ENCODE measurements at places on chromosomes 7 and 10. TPM values are rescaled to one million over a fixed set of nuclear protein-coding genes. Genes with fewer than 3 reads are reported as not detected.
A peak's percentile ranks its signal among the peaks of the same experiment; 100 is the strongest.

- H3K27me3 ChIP-seq: no peaks in the 10 kb centered on the region
- peaks cover 2% of the 10 kb centered on the region for H3K4me1 ChIP-seq
- H3K27ac ChIP-seq: no peak overlapping the region
- peaks cover 51% of the 10 kb centered on the region for H3K36me3 ChIP-seq
Measured at GRCh38 chr10:5963591-5963990, 13.8 kb downstream of the IL15RA start.

- H3K27me3 ChIP-seq: no peaks in the 10 kb centered on the region
- H3K27ac ChIP-seq: peak overlapping the region; percentile 69
- DNase-seq: no peak
- peaks cover 45% of the 10 kb centered on the region for H3K4me1 ChIP-seq
- peak overlapping the region; percentile 91 for H3K4me3 ChIP-seq
Measured at GRCh38 chr7:93146036-93146435, 2.1 kb downstream of the SAMD9L start.

- peaks cover 2% of the 10 kb centered on the region for H3K36me3 ChIP-seq
- no peak for DNase-seq
- H3K4me1 ChIP-seq: no peaks in the 10 kb centered on the region
- no peak overlapping the region for H3K27ac ChIP-seq
- H3K27me3 ChIP-seq: no peaks in the 10 kb centered on the region
Measured at GRCh38 chr10:8721650-8722049, 667.2 kb downstream of the GATA3 start.

GRCh38 chr7:28107960-28108359 lies 72.6 kb downstream of the JAZF1 start:
- no peaks in the 10 kb centered on the region for H3K27me3 ChIP-seq
- H3K36me3 ChIP-seq: no peaks in the 10 kb centered on the region
- peaks cover 3% of the 10 kb centered on the region for H3K4me1 ChIP-seq

DNA sequence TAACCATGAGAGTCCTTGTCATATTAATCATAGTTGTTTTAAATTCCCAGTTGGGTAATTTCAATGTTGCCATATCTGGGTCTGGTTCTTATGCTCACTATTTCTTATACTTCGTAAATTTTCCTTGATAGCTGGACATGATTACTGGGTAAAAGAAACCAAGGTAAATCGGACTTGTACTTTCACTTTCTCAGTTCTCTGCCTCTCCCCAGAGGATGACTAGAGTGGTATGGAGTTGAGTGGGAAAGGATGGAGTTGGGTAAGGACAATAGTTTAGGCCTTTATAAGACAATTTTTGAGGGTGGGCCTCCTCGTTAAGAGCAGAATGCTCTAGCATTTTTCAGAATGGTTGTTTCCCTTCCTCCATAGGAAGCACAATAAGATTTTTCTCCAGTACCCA lies 106.1 kb downstream of the CRPPA start:
- no peaks in the 10 kb centered on the region for H3K27me3 ChIP-seq
- H3K36me3 ChIP-seq: no peaks in the 10 kb centered on the region
- DNase-seq: no peak
- H3K4me3 ChIP-seq: no peak overlapping the region
- H3K4me1 ChIP-seq: no peaks in the 10 kb centered on the region

The SERPINE1 gene
- 0.28 TPM for total RNA-seq

The ENO4 gene
- not detected for total RNA-seq

DNA sequence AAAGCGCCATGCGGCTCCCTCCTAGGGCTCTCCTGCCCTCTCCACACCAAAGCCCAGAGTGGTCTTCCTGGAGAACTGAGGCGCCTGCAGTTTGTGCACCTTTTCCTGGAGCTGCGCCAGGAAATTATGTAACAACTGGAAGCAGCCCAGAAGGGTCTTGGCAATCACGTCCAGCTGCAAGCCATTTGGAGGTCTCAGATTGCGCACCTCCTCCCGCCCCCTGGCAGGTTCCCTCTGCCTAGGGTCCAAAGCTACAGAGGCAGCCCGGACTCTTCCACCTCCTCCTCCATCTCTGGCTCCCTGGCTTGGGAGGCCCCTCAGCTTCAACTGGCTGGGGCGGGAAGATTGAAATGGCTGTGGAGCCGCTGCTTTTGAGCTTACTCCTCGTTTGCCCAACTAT lies 34.0 kb upstream of the SFTPD start:
- H3K4me1 ChIP-seq: peaks cover 39% of the 10 kb centered on the region
- DNase-seq: no peak
- H3K36me3 ChIP-seq: no peaks in the 10 kb centered on the region
- no peak overlapping the region for H3K27ac ChIP-seq
- H3K4me3 ChIP-seq: peak overlapping the region; percentile 35

The OR2A42 gene
- not detected for total RNA-seq

- H3K4me1 ChIP-seq: no peaks in the 10 kb centered on the region
- peaks cover 3% of the 10 kb centered on the region for H3K36me3 ChIP-seq
- DNase-seq: no peak
- H3K27ac ChIP-seq: no peak overlapping the region
- H3K27me3 ChIP-seq: peaks cover 24% of the 10 kb centered on the region
- no peak overlapping the region for H3K4me3 ChIP-seq
Measured at GRCh38 chr10:103534621-103535498, 41.4 kb downstream of the NEURL1 start.

DNA sequence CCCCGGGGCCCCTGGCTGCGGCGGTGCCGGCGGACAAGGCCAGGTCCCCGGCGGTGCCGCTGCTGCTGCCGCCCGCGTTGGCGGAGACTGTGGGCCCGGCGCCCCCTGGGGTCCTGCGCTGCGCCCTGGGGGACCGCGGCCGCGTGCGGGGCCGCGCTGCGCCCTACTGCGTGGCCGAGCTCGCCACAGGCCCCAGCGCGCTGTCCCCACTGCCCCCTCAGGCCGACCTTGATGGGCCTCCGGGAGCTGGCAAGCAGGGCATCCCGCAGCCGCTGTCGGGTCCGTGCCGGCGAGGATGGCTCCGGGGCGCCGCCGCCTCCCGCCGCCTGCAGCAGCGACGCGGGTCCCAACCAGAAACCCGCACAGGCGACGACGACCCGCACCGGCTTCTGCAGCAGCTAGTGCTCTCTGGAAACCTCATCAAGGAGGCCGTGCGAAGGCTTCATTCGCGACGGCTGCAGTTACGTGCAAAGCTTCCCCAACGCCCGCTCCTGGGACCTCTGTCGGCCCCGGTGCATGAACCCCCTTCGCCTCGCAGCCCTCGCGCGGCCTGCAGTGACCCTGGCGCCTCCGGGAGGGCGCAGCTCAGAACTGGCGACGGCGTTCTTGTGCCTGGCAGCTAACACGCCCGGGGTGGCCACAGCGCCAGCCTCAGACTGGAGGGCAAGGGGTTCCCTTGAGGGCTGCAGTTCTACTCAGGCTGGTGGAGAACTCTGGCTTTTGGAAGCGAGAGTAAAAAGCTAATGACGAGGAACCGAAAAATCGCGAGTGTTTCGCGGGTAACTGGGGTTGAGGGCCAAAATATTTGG lies 804 bp downstream of the FRAT1 start:
- H3K27me3 ChIP-seq: peaks cover 4% of the 10 kb centered on the region
- H3K4me1 ChIP-seq: peaks cover 25% of the 10 kb centered on the region
- peaks cover 2% of the 10 kb centered on the region for H3K36me3 ChIP-seq

DNA sequence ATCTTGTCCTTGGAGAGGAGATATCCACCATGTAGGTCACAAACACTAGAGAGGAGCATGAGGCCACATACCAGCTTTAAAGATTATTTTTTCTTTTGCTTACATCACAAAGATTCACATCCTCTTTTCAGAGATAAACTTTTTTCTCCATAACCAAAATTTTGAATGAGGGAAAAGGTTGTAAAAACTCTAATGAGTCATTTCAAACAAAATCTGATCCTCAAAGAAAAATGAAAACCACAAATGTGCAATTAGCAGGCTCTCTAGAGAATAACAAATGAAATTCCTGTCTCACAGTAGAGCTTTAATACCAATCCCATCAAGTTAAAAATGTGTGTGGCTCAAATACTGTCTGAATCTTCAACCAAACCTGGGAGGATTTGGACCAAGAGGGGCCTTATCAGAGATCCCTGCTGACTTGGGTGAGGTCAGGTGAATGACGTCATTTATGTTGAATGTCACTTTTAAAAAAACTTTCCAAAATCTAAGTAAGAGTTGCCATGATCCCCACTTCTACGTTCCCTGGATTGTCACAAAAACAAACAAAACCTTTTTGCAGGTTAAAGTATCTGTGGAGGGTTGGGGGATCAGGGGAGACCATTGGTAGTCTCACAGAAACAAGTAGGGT lies 261.5 kb upstream of the NPSR1 start:
- H3K4me3 ChIP-seq: no peak overlapping the region
- no peak overlapping the region for H3K27ac ChIP-seq
- no peaks in the 10 kb centered on the region for H3K36me3 ChIP-seq
- no peaks in the 10 kb centered on the region for H3K4me1 ChIP-seq

DNA sequence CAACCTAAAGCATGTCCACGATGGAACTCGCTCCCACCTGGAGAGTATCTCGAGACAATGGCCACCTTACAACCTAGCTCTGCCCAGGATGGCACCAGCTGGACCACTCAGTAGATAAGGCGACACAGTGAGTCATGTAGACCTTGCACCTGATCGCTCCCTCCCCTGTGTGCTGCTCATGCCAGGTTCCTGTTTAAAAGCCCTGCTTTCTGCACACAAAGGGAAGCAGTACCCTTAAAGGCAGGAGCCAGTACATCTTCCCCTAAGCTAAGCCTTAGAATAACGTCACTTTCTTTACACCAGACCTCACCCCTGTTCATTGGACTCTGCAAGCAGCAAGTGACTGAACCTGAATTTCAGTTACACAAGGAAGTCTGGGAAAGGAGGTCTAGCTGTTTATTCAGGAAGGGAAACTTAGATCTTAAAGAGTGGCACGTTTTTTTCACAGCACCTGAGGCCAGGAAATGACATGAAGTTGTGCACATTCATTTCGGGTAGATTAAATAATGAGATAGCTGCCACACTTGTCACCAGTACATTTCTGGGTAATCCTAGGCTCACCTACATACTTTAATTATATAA lies 117.9 kb downstream of the MTPAP start:
- H3K27ac ChIP-seq: peak overlapping the region; percentile 33
- peaks cover 26% of the 10 kb centered on the region for H3K4me1 ChIP-seq
- H3K27me3 ChIP-seq: peaks cover 13% of the 10 kb centered on the region
- H3K36me3 ChIP-seq: no peaks in the 10 kb centered on the region
- H3K4me3 ChIP-seq: no peak overlapping the region

DNA sequence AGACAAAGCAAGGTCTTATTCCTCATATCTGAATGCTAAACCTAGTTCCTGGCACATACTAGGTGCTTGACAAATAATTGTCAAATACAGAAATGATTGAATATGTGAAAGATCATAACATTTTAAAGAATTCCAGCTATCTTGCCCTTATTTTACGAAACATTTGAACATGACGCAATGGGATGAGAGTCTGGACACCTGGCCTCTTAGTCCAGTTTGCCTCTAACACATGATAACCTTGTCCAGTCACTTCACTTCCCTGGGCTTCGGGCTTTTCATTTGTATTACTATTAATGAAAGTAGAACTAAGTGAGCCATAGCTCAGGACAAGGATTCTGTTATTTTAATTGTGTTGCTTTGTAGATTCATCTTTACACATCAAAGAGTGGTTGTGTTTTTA lies 32.6 kb downstream of the PNLIPRP3 start:
- H3K27me3 ChIP-seq: no peaks in the 10 kb centered on the region
- H3K27ac ChIP-seq: no peak overlapping the region
- H3K36me3 ChIP-seq: no peaks in the 10 kb centered on the region
- no peak overlapping the region for H3K4me3 ChIP-seq
- DNase-seq: no peak

The GPER1 gene
- 0.15 TPM for total RNA-seq

- H3K27ac ChIP-seq: no peak overlapping the region
- no peak overlapping the region for H3K4me3 ChIP-seq
- H3K36me3 ChIP-seq: no peaks in the 10 kb centered on the region
- H3K27me3 ChIP-seq: no peaks in the 10 kb centered on the region
- DNase-seq: no peak
Measured at GRCh38 chr10:74949034-74949832, 122.8 kb downstream of the KAT6B start.

- no peaks in the 10 kb centered on the region for H3K36me3 ChIP-seq
- H3K4me3 ChIP-seq: peak overlapping the region; percentile 37
- peaks cover 62% of the 10 kb centered on the region for H3K4me1 ChIP-seq
- H3K27ac ChIP-seq: peak overlapping the region; percentile 88
Measured at GRCh38 chr10:43121444-43121843, 16.8 kb upstream of the CSGALNACT2 start.

DNA sequence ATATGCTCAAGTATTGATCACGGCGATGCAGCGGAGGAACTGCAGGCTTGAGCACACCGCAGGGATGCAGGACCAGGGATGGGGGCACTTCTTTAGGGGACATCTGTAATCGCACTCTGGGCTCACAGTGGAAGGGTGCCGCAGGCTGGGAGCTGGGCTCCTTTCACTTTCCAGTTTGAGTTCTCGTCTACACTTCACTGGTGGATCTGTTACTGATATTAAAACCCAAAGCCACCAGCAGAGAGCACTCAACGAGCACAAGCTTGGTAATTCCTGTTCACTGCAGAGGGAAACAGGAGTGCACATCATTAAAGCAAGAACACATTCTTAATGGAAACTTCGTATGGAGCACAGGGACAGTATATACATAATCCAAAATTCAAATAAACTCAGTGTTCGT lies 91.3 kb downstream of the PARD3 start:
- no peaks in the 10 kb centered on the region for H3K4me1 ChIP-seq
- no peak overlapping the region for H3K4me3 ChIP-seq
- no peak for DNase-seq
- H3K36me3 ChIP-seq: no peaks in the 10 kb centered on the region
- H3K27me3 ChIP-seq: no peaks in the 10 kb centered on the region

DNA sequence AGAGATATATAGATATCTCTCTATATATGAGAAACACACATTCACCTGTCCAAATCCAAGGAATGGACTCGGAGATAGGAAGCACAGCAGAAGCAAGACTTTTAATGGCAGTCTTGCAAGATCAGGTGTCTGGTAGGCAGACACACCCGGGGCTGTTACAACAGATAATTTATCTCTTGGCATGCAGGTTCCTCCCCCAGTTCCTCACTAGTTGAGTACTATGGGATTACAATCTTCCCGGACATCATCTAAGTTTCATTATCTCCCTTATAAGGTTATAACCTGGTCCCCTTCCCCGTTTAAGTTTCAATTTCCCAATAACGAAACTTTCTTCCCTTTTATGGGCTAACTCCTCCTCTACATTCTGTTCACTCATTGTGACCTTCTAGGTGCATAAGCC lies 399.3 kb downstream of the PPP1R3A start:
- H3K27me3 ChIP-seq: no peaks in the 10 kb centered on the region
- H3K36me3 ChIP-seq: no peaks in the 10 kb centered on the region
- no peaks in the 10 kb centered on the region for H3K4me1 ChIP-seq
- DNase-seq: no peak
- H3K27ac ChIP-seq: no peak overlapping the region

DNA sequence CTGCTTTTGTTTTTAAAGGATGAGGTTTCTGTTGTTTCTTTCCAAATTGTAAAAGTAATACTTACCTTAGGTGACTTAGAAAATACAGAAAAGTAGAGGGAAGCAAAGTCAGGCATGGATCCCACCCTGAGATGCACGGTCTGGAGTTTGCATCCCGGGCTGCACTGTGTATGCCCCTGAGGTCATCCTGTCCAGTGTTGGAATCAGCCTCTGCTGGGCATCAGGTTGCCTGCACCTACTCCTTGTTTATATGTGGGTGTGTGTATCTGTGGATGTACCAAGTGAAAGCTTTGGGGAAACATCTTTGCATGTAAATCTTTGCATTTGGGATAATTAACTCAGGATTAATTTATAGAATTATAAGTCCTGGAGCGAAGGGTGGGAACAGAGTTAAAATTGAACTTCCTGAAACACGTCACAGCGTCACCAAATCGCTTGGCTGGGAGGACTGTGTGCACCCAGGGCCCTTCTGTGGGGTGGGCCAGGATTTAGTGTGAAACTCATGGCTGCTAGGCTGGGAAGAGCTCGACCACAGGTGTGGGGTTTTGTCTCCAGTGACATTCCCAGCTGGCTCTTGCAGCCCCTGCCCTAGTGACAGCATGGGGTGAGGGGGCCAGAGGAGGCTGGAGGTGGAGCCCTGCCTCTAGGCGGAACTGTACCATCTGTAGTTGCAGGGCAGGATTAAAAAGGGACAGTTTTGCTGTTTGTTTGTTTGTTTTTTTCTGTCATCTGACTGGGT lies 27.9 kb downstream of the GTF2IRD1 start:
- H3K27ac ChIP-seq: no peak overlapping the region
- peaks cover 4% of the 10 kb centered on the region for H3K27me3 ChIP-seq
- no peak overlapping the region for H3K4me3 ChIP-seq

All from activated CD4-positive, alpha-beta memory T cell treated with anti-CD3 and anti-CD28 coated beads, Interleukin-2, amount 10 ng/mL, durations not matched to agents 7 days and 5 days (primary cell).